ENCODE measurements at places on chromosomes 3 and 15.

- no peak for DNase-seq
Observed at GRCh38 chr3:62007036-62007435, 366.3 kb downstream of the FEZF2 start.

- DNase-seq = no peak
Observed at GRCh38 chr3:58999134-58999773, 50.6 kb downstream of the CFAP20DC start.

DNA sequence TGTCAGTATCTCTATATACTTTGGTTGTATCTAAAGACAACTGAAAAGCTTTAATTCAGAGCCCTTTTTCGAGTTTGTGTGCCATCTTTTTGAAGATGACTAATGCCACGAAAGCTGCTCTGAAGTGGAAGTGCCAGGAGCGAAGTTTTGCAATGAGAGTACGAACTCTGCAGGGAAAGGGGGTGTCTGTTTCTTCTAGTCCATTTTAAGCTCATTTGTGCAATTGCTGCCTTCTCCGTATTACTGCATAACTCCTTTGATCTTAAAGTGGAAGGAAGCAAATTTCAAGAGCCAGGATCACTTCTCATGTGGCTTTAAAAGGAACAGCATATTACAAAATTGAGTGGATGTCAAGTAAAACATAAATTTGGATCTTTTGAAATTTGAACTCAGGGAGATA lies 245.3 kb downstream of the FEZF2 start:
- DNase-seq = no peak

GRCh38 chr15:80424381-80424780 lies 20.2 kb downstream of the ARNT2 start:
- no peak for DNase-seq

- DNase-seq = no peak
Observed at GRCh38 chr3:16475766-16476165, 37.7 kb downstream of the RFTN1 start.

DNA sequence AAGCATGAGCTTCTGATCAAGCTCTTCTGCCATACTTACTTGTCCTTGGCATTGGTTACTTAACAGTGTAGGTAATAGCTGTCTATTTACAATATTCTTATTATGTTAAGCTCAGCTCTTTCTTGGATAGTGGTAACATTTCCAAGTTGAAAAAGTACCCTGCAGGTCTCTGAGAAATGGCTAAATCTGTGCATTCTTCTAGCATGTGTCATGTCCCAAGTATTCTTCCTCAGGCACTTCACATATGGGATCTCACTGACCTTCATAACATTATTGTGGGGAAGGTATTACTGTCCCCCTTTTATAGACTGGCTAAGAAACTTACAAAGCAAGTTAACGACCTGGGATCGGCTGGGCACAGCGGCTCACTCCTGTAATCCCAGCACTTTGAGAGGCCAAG lies 236.1 kb downstream of the RORA start:
- DNase-seq = no peak

DNA sequence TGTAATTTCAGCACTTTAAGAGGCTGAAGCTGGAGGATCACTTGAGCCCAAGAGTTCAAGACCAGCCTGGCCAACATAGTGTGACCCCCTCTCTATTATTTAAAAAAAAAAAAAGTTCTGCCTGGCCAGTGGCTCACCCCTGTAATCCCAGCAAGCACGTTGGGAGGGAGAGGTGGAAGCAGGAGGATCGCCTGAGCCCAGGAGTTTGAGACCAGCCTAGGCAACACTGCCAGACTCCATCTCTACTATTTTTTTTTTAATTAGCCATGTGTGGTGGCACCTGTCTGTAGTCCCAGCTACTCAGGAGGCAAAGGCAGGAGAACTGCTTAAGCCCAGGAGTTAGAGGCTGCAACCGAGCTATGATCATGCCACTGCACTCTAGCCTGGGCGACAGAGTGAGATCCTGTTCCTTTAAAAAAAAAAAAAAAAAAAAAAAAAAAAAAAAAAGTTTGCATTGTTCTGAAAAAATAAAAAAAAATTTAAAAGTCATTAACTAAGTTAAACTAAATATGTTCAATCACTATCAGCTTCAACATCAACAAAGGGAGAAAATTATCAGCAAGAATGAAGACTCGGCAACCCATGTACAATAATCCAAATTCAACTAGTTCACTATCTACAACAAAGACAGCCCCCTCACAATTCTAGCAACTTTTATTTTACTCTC lies 1.9 kb downstream of the RAF1 start:
- DNase-seq = no peak

GRCh38 chr3:123143669-123144411 lies 57.9 kb upstream of the SEC22A start:
- no peak for DNase-seq

DNA sequence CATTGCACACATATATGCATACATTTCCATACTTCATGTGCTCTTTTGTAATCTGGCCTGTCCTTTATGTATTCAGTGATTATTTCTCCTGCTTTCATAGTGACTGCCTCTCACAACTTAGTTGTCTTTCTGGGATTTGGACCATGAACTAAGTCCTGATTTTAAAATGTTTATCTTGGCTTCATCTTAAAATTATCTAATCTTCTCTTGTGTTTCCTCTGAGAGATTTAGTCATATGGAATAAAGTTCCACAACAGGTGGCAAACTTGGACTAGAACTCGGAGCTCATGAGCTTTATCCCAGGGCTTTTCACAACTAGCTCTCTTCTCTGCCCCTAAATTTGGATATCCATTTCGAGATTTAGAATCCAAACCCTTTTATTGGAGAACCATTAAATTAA lies 44.3 kb downstream of the U2SURP start:
- DNase-seq = no peak

DNA sequence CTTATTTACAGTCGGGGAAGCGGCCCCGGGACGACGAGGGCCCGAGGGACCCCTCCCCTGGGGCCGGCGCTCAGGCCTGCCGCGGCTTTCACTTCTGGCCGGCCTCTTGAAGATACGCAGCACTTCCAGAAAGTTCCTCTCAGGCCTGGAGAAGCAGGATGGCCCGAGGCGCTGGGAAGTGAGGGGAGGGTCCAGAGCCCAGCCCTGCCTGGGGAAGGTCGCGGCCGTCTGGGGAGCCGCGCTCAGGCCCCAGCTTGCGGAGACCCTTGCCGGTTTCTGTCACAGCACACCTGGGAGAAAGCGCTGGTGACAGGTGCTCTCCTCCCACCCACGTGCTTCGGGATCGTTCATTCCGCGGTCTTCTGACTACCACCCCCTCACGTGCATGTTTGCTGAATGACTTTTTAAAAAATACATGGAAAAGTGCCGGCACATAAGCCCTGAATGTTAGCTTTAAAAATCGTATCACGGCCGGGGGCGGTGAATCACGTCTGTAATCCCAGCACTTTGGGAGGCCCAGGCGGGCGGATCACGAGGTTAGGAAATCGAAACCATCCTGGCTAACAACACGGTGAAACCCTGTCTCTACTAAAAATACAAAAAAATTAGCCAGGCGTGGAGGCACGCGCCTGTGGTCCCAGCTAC lies 727 bp upstream of the TM2D3 start:
- DNase-seq = no peak

DNA sequence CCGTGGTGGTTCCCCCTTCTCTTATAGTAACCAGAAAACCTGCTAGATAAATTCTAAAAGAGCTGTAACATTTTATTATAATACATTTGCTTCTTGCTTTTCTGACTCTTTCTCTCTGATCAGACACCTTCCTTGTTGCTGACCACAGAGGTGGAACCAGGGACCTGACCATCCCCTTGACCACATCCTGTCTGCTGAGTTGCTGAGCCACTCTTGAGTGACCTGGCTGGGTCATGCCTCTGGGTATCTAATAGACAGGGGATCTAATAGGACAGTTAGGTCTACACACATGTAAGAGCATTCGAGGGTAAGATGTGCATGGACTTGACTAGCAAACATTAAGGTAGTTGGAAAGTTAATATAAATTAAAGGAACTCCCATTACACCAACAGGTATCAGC lies 22.8 kb upstream of the TRIM59 start:
- no peak for DNase-seq

DNA sequence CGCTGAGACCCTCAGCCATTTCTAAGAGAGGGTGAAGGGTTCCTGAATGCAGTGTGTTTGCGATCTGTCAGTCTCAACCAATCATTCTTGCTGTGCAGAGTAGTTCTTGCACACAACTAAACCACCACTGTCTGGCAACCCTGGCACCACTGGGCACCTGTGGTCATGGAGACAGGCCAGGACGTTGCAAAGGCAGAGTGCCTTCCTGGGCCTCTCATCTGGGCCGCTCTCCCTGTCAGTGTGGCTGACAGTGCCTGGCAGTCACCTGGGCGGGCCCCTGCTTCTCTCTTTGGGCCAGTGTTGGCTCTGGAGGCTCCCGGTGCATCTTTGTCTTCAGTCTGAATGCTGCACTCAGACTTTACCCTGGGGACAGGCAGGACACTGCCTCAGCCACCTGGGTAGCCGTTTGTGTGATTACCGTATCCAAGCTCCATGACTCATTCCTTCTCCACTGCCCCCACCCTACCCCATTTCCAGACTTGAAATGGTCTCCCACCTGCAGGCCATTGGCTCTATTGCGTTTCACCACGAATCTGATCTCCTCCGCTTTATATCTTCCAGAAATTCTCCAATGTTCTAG lies 104.6 kb upstream of the KLF13 start:
- no peak for DNase-seq

- DNase-seq = no peak
Observed at GRCh38 chr15:91465696-91466095, 365.6 kb downstream of the SV2B start.

DNA sequence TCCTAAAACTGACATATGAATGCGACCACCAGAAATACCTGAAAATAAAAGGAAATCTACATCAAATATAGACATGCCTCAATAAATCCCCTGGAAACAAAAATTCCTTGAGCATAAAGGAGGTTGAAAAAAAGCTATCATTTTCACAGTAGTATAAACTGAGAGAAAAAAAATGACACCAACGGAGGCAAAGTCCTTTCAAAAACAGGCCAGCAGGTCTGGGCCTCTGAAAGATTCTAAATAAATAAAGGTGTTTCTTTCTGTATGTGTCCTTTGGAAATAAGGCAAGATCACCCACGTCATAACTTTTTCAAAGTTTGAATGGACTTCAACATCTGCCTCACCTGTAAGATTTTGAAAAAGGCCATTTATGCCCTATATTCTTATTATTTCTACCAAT lies 5.0 kb downstream of the CLPX start:
- DNase-seq = no peak

DNA sequence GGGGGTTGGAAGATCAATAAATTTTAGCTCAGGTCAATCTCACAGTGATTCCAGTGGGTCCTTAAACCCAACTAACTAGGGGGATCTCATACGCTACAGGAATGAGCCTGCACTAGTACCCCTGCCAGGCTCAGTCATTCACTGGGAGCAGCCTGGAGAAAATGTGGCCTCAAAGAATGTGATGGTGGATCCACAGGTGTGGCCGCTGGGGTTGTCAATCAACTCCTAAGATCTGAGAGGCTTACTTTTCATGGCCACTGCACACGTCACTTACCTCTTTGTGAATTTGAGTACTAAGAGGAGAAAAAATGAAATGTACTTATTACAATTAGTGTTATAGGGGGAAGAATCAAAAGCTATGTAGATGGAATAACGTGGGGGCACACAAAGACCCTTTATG lies 17.5 kb upstream of the FNDC3B start:
- no peak for DNase-seq

DNA sequence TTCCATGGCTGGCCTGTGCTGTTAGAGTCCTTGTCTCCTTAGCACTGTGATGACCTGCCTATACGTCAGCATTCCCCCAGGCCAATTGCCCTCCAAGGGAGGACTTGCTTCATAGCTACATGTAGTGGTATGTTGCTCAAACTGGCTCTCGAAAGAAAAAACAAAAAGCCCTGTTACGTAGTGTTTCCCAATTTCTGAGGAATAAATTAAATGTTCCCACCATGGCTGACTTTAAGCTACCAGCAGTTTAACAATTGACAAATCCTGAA lies 54.6 kb downstream of the WNT7A start:
- no peak for DNase-seq

GRCh38 chr3:162487138-162487537 lies 990.5 kb downstream of the OTOL1 start:
- no peak for DNase-seq

- no peak for DNase-seq
Observed at GRCh38 chr15:93036951-93037819, 51.8 kb downstream of the RGMA start.

- DNase-seq = no peak
Observed at GRCh38 chr3:150414959-150415358, 6.9 kb downstream of the TSC22D2 start.

DNA sequence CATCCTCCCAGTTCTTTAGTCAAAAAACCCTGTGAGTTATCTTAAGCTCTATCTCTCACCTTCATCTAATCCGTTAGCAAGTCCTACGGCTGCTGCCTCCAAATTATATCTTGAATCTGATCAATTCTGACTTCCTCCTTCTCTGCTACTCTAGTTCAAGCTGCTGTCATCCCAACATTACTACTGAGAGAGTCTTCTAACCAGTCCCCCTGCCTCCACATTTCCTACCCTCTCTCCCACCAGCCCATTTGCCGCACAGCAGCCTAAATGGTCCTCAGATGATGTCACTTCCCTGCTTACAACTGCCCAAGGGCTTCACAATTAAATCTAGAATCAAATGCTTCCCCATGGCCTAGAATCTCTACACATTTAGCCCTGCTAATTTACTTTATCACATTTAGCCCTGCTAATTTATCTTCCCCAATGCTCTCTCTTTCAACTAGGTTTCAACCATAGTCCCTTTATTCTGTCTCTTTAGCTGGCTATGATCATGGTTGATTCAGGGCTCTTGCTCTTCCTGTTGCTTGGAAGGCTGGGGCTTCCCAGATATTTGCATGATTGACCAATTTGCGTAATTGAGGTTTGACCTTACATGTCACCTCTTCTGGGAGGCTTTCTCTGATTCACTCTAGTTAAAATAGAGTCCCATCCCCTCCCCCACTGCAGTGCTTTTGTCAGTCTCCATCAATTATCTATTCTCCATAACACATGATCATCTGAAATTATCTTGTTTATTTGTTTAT lies 11.0 kb upstream of the ARL14 start:
- no peak for DNase-seq

- DNase-seq = no peak
Observed at GRCh38 chr15:68572309-68572708, 6.5 kb upstream of the CORO2B start.

DNA sequence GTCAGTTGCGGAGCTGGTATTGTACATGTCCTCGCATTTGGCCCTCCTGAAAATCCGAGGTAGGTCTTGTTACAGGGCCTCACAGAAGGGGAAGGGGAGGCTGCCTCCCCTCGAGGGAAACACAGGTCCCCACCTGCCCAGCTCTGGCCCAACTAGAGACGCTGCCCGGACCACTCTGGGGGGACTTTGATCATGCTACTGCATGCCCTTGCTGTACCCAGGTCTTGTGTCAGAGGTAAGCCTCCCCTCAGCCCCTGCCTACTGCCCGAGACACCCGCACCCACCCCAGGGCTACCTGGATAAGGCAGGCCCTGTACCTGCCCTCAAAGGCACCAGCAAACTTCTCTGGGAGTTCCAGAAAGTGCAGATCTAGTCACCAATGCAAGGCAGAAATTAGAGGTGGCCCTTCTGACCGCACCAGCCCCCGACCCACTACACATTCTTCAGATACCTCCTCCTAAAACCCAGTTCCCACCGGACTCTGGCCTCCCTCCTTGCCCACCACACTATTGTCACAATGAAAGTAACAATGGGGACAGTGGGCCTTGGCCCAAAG lies 981 bp upstream of the SCAP start:
- DNase-seq = no peak

GRCh38 chr3:150727653-150728502 lies 24.2 kb upstream of the ERICH6 start:
- no peak for DNase-seq

- no peak for DNase-seq
Observed at GRCh38 chr3:60046210-60046609, 996.4 kb upstream of the CFAP20DC start.

Measured in stimulated activated CD8-positive, alpha-beta memory T cell treated with anti-CD3 and anti-CD28 coated beads, Interleukin-7, amount 100 ng/mL, for 1 hour (primary cell).